ENCODE measurements at places on chromosomes 1 and 21. TPM values are rescaled to one million over a fixed set of nuclear protein-coding genes. Genes with fewer than 3 reads are reported as not detected.

OR2T12 gene
- total RNA-seq = not detected

PTCH2 gene
- 0.23 TPM for total RNA-seq

WNT3A gene
- 0.05 TPM for total RNA-seq

BRINP2 gene
- 0.16 TPM for total RNA-seq

NLRP3 gene
- total RNA-seq = 0.02 TPM

IPO13 gene
- total RNA-seq = 11.9 TPM

GLMN gene
- total RNA-seq = 6.3 TPM

MAN1C1 gene
- total RNA-seq = 0.96 TPM

EPHX1 gene
- total RNA-seq = 233 TPM

MTFR1L gene
- total RNA-seq = 24.9 TPM
